ENCODE measurements at places on chromosomes 5 and 9. TPM values are rescaled to one million over a fixed set of nuclear protein-coding genes. Genes with fewer than 3 reads are reported as not detected.

GRCh38 chr5:180799902-180800801, 2.5 kb downstream of the MGAT1 start:
- DNase-seq, result no peak
- H3K27me3 ChIP-seq, result no peaks in the 10 kb centered on the region
- no peak overlapping the region for H3K27ac ChIP-seq
- no peak overlapping the region for H3K4me3 ChIP-seq

- peaks cover 23% of the 10 kb centered on the region for H3K27me3 ChIP-seq
- no peaks in the 10 kb centered on the region for H3K4me1 ChIP-seq
- no peak overlapping the region for H3K27ac ChIP-seq
- no peak for DNase-seq
Observed at GRCh38 chr9:134863941-134864820, 16.4 kb upstream of the FCN2 start.

- no peaks in the 10 kb centered on the region for H3K36me3 ChIP-seq
- H3K27ac ChIP-seq, result no peak overlapping the region
- H3K4me3 ChIP-seq, result no peak overlapping the region
- H3K27me3 ChIP-seq, result peaks cover 18% of the 10 kb centered on the region
Observed at GRCh38 chr5:157571357-157571827, 4.2 kb downstream of the ADAM19 start.

DNA sequence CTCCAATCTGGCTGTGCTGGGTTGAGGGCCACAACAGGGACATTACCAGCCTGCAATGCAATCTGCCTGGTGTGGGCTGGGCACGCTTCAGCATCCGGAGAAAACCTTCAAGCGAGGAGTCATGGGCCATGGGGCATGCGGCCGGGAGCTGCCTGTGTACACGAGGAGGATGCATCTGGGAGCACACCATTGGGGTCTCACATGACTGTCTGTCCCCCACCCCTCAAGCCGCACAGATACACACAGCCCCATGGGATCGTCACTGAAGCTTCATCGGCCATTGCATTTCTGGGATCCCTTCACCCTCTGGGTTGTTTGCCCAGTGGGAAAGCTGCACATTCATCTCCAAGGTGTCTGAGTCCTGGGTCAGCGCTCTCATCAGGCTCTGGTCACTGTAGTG, 9.9 kb downstream of the LCN1 start:
- H3K27ac ChIP-seq, result no peak overlapping the region
- H3K36me3 ChIP-seq, result no peaks in the 10 kb centered on the region
- no peaks in the 10 kb centered on the region for H3K27me3 ChIP-seq
- DNase-seq, result no peak

DNA sequence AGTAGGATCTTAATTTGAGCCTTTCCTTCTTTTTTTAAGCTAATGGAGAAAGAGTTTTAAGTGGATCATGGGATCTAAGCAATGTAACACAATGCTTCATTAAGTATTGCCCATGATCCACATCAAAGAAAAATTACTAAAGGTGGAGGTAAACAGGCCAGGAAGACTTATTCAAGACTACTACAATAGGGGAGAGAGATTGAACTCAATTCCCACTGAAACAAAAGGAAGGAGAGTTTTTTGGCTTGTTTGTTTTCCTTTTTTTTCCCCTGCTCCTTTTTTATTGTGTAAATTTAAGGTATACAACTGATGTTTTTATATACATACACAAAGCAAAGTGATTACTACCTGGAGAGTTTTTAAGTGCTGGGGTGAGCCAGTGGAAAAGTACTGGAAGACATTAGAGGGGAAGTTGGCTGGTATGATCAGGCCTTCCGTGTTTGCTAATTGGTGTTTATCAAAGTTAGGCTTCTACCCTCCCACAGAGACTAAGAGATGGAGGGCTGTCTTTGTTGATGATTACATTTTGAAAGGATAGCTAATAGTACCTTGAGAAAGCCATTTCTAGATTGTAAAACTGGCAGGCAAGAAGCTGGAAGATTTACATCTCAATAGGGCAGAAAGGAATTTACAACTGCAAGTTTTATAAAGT, 262.7 kb downstream of the CHSY3 start:
- no peak for DNase-seq
- no peak overlapping the region for H3K4me3 ChIP-seq

DNA sequence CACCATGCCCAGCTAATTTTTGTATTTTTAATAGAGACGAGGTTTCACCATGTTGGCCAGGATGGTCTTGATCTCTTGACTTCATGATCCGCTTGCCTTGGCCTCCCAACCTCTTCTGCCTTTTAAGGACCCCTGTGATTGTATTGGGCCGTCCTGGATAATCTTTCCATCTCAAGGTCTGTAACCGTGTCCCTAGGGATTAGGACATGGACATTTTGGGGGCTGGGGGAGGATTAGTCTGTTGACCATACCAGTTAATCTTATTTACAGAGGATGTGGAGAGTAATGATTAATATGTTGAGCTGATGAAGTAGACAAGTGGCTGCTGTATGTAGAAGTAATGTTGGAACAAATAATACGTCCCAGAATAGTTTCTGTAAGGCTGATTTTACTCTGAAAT, 23.1 kb downstream of the LNPEP start:
- peak; percentile 57 for DNase-seq
- H3K4me1 ChIP-seq, result peaks cover 25% of the 10 kb centered on the region
- no peak overlapping the region for H3K27ac ChIP-seq
- no peaks in the 10 kb centered on the region for H3K36me3 ChIP-seq
- H3K4me3 ChIP-seq, result no peak overlapping the region

- no peak for DNase-seq
- H3K4me3 ChIP-seq, result no peak overlapping the region
- H3K36me3 ChIP-seq, result no peaks in the 10 kb centered on the region
- H3K27me3 ChIP-seq, result no peaks in the 10 kb centered on the region
- no peak overlapping the region for H3K27ac ChIP-seq
Observed at GRCh38 chr5:145008876-145009530, 826.1 kb downstream of the PRELID2 start.

GRCh38 chr5:179289756-179290385, 55.4 kb downstream of the ADAMTS2 start:
- DNase-seq, result no peak
- H3K36me3 ChIP-seq, result no peaks in the 10 kb centered on the region
- no peak overlapping the region for H3K27ac ChIP-seq
- peaks cover 4% of the 10 kb centered on the region for H3K27me3 ChIP-seq
- no peak overlapping the region for H3K4me3 ChIP-seq

- no peak overlapping the region for H3K27ac ChIP-seq
- no peaks in the 10 kb centered on the region for H3K36me3 ChIP-seq
- no peaks in the 10 kb centered on the region for H3K4me1 ChIP-seq
- no peak for DNase-seq
- H3K4me3 ChIP-seq, result no peak overlapping the region
Observed at GRCh38 chr9:8486095-8486494, 686.5 kb upstream of the DMAC1 start.

- H3K4me3 ChIP-seq, result no peak overlapping the region
- no peak for DNase-seq
- H3K27ac ChIP-seq, result no peak overlapping the region
- H3K4me1 ChIP-seq, result no peaks in the 10 kb centered on the region
- no peaks in the 10 kb centered on the region for H3K27me3 ChIP-seq
Observed at GRCh38 chr5:146952168-146952567, 73.6 kb upstream of the PPP2R2B start.

DNA sequence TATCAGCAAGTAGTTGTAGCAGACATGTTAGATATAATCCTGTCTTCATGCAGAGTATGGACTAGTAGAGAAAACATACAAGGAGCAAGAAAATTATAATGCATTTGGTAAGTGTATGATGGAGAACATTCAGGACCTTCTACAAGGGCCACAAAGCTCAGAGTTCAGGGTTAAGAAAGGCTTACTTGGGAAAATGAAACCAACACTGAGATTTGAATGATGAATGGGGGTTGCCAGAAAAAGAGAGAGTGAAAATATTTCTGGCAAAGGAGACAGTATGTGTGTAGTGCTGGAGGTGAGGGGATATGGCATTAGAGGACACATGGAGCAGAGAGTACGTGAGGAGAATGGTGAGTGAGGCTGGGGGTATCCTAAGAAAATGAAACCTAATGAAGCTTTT, 169.8 kb upstream of the STK32A start:
- no peaks in the 10 kb centered on the region for H3K27me3 ChIP-seq
- H3K36me3 ChIP-seq, result no peaks in the 10 kb centered on the region
- no peak overlapping the region for H3K4me3 ChIP-seq
- peaks cover 12% of the 10 kb centered on the region for H3K4me1 ChIP-seq
- no peak for DNase-seq

DNA sequence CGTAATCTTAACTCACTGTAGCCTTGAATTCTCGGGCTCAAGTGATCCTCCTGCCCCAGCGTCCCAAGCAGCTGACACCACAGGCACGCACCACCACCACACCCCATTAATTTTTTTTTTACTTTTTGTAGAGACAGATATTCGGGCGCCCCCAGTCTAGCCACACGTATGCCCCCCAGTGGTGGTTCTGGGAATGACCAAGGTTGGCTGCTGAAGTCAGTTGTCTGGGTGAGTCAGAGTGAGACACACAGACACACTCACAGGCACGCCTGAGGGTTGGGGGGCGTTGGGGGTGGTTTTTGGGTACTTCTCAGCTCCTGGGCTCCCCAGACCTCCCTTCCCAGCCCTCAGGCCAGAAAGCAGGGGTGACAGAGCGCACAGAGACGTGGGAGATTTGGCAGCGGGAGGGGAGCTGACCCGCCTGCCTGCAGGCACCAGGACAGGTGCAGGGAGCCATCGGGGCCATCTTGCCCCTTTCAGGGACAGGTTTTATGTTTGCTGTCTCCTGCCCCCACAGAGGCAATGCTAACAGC, 4.2 kb upstream of the ENTPD8 start:
- no peak overlapping the region for H3K27ac ChIP-seq
- H3K4me1 ChIP-seq, result peaks cover 25% of the 10 kb centered on the region
- H3K36me3 ChIP-seq, result no peaks in the 10 kb centered on the region
- no peaks in the 10 kb centered on the region for H3K27me3 ChIP-seq

DNA sequence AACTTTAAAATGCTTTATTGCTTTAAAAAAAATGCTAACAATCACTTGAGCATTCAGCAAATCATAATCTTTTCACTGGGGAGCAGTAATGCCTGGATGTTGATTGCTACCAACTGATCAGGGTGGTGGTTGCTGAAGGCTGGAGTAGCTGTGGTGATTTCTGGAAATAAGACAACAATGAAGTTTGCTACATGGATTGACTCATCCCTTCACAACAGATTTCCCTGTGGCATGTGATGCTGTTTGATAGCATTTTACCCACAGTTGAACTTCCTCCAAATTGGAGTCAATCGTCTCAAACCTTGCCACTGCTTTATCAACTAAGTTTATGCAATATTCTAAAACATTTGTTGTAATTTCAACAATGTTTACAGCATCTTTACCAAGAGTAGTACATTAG, 83.3 kb downstream of the MLLT3 start:
- no peak overlapping the region for H3K27ac ChIP-seq
- DNase-seq, result no peak
- H3K4me3 ChIP-seq, result no peak overlapping the region
- no peaks in the 10 kb centered on the region for H3K4me1 ChIP-seq

- H3K4me1 ChIP-seq, result no peaks in the 10 kb centered on the region
- no peak for DNase-seq
- H3K4me3 ChIP-seq, result no peak overlapping the region
- H3K27me3 ChIP-seq, result no peaks in the 10 kb centered on the region
Observed at GRCh38 chr9:102445181-102445747, 549.9 kb upstream of the CYLC2 start.

DNA sequence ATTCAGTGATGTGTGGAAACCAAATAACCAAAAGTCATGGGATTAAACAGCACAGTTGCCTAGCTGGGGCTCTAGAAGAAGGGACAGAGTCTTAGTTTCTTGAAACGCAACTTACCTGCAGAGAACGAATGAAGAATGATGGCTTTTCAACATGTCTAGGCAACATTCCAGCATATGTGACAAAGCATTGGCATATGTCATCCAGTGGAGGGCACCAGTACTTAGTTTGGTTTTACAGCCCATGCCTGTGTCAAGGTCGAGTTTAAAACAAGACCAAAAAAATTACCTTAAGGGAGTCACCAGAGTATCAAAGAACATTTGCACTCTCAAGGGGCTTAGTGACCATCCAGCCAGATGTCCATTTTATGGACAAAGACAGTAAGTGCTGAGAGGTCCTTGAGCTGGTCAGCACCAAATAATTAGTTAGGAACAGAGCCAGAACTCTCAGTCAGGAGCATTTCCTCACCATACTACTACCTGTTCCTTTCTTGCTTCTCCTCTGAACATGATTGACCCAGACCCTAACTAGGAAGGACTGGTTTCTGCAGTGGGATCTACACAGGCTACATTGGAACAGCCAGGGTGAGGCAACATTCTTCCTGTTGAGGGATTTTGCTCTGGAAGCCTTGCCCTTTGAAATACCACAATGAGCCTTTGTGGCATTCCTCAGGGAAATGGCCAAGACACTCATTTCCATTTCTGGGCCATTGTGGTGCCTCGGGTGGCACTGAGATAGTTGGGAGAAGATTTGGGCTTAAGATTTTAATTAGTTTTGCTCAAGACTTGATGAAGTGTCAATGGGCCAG, 75.4 kb upstream of the ANKH start:
- H3K4me3 ChIP-seq, result no peak overlapping the region
- H3K27ac ChIP-seq, result no peak overlapping the region
- peak; percentile 41 for DNase-seq

The PCDHGA8 gene
- polyA plus RNA-seq, result 0.04 TPM

The KCNN2 gene
- polyA plus RNA-seq, result not detected

The GFI1B gene
- polyA plus RNA-seq, result 0.15 TPM

The TMEFF1 gene
- 0.87 TPM for polyA plus RNA-seq

The SH3GL2 gene
- polyA plus RNA-seq, result 0.03 TPM

The SLC34A3 gene
- 0.07 TPM for polyA plus RNA-seq
